ENCODE measurements at places on chromosomes 7 and 10. TPM values are rescaled to one million over a fixed set of nuclear protein-coding genes. Genes with fewer than 3 reads are reported as not detected.

DNA sequence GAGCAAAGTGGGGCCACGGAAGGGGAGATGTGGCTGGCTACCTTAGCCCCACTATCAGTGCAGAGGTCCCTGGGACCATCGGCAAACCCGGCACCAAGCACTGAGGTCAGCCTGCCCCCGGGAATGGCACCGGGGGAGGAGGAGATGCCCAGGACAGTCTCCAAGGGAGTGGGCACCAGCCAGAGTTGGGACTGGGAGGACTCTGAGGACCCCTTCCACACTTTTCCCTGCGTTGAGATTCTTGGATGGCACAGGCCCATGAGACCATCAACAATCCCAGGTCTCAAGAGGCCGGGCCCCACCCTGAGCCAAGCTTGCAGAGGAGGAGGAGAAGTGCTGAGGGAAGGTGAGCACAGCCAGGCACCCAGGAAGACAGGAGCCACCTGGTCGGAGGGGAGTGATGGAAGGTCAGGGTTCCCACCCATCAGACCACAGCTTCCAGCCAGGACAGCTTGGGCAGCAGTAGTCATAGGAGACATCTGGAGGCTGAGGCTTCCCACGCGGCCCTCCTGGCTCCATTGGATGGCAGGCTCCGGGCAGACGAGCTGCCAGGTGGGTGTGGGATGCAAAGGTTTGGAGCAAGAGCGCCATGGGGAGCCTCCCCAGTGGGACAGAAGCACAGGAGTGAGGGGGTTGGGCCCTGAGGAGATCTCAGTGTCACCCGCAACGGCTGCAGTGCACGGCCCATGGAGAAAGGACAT lies 2.6 kb upstream of the OPN4 start:
- DNase-seq: peak; percentile 46

DNA sequence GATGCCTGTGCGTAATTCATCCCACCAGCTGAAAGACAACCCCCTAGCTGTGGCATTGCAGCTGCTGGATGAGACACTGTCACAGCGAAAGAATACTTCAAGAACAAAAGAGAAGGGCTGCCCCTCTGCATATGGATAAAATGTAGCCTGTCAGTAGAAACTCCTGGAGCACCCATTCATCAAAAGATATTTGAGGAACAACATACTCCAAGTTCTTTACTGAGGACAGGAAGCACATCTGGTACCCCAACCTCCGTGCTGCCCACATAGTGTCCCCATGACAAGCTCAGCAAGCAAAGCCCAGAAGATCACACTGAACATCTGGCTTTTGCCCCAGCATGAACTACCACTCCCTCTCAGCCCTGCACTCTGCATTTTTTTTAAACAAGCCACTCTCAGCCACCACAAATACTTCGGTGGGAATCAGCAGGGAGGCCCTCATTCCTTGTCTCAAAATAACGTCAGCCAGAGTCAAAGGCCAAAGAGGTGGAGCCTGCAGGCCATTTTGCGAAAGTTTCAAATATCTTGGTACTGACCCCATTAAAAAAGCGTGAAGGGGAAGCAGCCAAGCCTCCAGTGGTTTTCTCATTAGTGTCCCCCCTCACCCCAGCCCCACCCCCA lies 1.7 kb downstream of the CREB3L2 start:
- no peak for DNase-seq

- no peak for DNase-seq
Measured at GRCh38 chr10:132002004-132002403, 20.3 kb upstream of the BNIP3 start.

DNA sequence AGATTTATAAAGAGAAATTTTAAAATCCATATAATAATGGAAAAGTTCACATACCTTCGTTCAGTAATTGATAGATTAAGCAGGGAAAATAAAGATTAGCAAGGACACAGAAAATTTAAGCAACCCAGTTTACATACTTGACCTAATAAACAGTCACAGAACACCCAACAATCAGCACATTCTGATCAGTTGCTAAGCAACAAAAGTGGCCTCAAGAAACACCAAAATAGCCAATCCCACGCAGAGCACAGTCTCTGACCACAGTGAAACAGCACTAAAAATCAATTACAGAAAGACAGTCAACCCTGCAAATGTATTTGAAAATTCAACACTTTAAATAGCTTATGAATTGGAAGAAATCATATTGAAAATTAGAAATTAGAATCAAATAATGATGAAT lies 39.3 kb upstream of the DRGX start:
- DNase-seq: no peak

GRCh38 chr7:99229234-99229633 lies 21.3 kb upstream of the KPNA7 start:
- DNase-seq: no peak

DNA sequence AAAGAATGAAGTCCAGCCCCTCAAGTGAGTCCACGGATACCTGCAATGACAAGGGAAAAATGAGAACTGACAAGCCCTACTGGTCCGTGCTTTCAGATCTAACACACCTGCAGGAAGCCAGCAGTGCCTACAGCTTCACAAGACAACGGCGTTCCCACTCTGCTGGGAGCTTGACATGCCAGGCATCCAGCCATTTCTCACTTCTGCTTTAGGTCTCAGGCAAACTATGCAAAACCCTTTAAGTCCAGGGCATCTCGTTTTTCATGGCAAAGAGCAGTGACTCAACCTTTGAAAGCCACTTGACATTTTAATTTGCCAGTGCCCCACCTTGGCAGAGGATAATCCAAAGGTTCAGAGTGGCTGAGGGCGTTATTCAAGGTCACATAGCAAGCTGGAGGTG lies 49.1 kb upstream of the GPAM start:
- no peak for DNase-seq

DNA sequence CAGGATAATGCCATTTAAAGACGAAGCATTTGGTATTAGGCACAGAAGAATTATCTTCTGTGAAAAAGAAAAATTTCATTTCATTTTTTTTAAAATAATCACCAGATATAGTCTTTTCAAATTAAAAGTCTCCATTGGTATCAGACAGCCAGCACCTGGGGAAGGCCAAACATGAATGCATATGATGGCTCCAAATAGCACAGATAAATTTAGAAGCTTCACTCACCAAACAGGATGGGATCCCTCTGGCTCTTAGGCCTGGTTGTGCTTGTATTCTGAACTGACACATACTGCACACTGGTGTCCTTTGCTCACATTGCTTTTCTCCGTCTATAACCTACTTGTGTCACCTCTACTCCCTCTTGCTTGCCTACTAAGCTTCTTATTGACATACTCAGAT lies 169.5 kb upstream of the CHRM2 start:
- DNase-seq: no peak

GRCh38 chr7:152115021-152115718 lies 89.7 kb downstream of the GALNT11 start:
- DNase-seq: no peak

GRCh38 chr7:47953822-47954221 lies 5.6 kb upstream of the PKD1L1 start:
- DNase-seq: no peak

DNA sequence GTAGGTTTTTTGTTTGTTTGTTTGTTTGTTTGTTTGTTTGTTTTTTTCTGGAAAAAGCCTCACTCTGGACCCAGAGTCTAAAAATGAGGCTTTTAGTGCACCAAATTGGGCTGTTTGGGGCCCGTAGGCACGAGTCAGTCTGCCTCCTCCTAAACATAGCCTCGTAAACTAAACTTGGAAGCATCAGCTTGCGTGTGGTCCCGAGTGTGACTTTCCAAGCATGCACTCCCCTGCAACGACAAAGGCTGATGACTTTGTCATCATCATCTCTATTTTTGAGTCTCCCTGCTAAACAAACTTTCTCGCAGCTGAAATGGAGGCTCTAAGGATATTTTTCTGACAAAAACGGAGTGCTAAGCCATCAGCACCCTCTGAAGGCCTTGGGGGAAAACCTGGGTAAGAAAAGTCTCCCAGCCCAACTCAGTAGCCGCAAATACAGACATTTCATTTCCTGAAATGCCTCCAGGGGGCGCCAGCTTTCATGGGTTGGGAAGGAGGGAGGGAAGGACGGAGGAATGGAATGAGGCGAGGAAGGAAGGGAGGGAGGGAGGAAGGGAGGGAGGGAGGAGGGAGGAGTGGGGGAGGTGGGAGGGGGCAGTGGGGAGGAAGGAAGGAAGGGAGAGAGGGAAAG lies 245.9 kb downstream of the KCNMA1 start:
- no peak for DNase-seq

- no peak for DNase-seq
Measured at GRCh38 chr10:86267286-86268195, 99.1 kb downstream of the GRID1 start.

- DNase-seq: peak; percentile 17
Measured at GRCh38 chr7:156460858-156461627, 179.5 kb upstream of the RNF32 start.

DNA sequence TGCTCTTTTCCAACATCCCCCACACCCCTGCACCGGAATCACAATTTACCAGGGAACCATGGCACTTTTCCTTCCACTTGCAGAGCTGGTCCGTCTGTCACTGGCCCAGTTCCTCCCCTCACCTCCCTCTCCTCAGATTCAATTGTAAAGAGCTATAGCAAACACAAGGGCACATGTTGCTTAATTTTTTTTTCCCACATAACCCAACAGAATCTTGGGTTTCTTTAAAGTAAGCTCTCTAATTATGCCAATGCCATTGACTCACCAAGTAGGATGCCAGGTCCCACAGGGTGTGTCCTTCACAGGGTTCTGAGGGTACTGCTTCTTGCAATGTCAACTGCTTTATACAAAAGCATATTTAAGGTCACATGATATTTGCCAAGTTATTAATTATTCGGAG lies 262.2 kb downstream of the AUTS2 start:
- no peak for DNase-seq

- no peak for DNase-seq
Measured at GRCh38 chr10:101451261-101451660, 97.3 kb downstream of the BTRC start.

DNA sequence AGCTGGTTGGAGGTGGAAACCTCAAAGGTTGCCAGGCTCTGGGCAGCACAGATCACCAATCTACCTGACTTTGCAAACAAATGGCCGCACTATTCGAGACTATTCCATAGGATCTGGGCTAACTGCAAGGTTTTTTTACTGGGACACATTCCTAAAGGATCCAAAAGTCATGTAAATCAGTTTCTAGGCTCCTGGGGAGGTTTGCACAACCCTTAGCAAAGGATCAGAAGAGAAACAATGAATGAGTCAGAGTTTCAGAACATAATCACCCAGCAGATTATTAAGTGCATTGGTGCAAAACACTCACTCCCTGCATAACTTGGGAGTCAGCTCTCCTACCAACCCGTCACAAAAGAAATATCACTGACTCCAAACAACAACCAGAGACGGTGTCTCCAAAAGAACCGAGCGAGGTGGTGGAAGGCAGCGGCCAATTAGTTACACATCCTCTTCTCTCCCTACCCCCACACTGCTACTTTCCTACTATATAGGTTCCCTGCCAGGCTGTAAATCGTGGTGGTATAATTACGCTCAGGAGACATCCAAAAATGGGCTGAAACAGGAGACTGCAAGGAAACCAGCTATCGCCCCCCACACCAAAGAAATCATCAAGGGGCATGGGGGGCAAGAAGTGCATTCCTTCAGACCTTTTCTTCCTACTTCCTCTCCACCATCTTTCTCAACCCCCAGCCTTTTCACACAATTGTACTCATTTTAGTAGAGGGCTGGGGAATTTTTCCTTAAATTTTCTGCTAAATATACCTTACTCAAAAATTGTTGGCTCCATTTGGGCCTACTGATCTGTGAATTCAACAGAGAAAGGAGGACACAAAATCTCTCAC lies 3.2 kb downstream of the UBE2H start:
- DNase-seq: peak; percentile 91

GRCh38 chr7:1733908-1734730 lies 64.0 kb downstream of the ELFN1 start:
- no peak for DNase-seq

TMEM270 gene
- not detected for total RNA-seq

PNLIPRP2 gene
- not detected for total RNA-seq

NSUN5 gene
- total RNA-seq: 17.1 TPM

TRIM8 gene
- 126 TPM for total RNA-seq

TAS2R3 gene
- 3.2 TPM for total RNA-seq

LRRC17 gene
- total RNA-seq: 12.3 TPM

SEM1 gene
- 21.5 TPM for total RNA-seq

ACBD7 gene
- 0.72 TPM for total RNA-seq

PNLIPRP1 gene
- total RNA-seq: not detected

PILRA gene
- total RNA-seq: 0.36 TPM

All from osteoblast (primary cell).